ENCODE measurements at places on chromosomes 2 and 18.

- no peak for DNase-seq
Measured at GRCh38 chr2:102063487-102063911, 71.7 kb downstream of the IL1R2 start.

GRCh38 chr2:110807522-110807921, 75.1 kb downstream of the ACOXL start:
- DNase-seq = no peak

DNA sequence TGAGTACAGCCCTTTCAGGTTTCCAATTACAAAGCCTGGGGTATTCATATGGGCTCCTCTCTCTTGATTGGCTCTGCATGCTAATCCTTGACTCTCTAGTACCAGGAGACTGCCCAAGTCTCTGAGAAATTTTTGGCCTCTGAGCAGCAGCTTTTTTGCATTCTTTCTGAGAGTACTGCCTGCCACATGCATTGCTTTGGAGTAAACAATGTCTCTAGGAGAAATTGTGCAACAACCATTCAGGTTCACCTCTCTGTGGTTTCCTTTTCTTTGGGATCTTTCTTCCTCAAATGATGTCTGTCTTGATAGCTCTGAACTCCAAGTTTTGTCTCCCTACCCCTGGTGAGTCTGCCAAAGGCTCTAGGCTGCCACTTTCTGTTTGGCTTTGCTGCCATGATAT, 115.8 kb upstream of the SETBP1 start:
- no peak for DNase-seq

- peak; percentile 29 for DNase-seq
Measured at GRCh38 chr2:152189622-152190495, 14.3 kb upstream of the STAM2 start.

DNA sequence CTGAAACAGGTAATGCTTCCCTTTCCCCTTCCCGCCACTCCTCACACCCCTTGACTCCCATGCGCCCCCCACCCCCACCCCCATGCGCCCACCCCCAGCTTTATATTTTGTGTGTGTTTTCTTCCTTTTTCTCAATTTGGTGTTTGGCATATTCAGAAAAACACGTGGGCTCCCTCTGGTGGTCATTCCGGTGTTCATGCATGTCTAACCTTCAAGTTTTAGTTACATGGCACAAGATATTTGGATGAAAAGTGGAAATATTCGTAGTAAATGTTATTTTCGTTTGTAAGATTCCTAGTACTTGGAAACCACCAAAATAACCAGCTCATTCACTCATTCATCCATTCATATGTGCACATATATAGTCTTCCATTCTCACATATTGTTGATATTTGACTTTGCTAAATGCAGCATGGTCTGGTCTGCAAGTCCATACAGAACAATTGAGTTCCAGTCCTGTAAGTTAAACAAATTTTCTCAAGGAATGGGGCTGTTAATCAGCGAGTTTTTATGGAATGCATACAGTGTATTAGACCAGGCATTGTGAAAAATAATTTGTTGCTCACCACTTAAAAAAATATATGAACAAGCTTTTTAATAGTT, 143.6 kb upstream of the MAP3K20 start:
- DNase-seq = peak; percentile 51

DNA sequence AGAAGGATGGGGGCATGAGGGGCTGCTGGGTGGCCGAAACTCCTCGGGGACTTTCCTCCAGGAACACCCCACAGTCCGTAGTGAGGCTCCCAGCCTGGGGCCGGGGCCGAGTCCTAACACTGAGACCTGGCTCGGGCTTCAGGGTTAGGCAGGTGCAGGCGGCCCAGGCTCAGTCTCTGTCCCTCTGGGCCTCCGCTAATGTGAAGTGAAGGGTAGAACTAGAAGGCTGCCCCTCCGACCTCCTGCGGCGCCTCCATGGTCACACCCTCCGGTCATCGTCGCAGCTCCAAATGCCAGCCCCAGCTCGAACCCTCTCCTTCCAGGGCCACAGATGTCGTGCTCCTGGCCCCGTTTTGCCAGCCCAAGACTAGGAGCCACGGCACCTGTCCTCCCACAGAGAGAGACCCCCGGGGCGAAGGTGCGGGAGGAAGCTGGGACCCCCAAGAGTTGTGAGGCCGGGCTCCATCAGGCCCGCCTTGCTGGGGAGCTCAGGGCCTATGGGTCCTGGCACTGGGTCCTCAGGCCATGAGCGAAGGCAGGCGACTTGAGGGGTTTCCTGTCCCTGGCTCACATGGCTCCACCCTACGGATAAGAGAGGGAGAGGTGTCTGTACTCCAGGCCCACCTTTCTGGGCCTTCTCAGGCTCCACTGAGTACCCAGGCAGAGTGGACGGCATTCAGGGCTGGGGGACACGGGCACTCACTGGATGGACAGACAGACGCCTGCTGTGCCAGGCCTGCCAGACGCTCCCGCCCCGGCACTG, 797 bp downstream of the ANO7 start:
- no peak for DNase-seq

DNA sequence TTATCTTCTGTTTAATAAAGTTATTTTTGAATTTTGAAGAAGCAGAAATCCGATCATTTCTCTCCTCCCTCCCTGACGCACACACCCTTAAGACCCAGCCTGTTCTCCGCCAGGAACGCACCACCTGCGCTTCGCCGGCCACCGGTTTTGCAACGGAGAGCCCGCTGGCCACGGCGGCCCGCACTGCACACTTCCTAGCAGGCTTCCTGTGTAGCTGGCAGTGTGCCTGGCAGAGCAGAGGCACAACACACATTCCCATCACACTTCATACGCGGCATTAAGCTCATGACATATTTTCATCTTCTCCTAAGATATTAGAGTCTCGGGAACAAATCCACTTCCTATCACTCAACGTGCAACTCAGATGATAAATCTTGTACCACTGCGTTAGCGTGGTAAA, 148.0 kb downstream of the HDAC4 start:
- DNase-seq = no peak

- DNase-seq = no peak
Measured at GRCh38 chr2:53964987-53965687, 5.7 kb downstream of the PSME4 start.

- DNase-seq = no peak
Measured at GRCh38 chr18:59057969-59058368, 81.7 kb upstream of the SEC11C start.

DNA sequence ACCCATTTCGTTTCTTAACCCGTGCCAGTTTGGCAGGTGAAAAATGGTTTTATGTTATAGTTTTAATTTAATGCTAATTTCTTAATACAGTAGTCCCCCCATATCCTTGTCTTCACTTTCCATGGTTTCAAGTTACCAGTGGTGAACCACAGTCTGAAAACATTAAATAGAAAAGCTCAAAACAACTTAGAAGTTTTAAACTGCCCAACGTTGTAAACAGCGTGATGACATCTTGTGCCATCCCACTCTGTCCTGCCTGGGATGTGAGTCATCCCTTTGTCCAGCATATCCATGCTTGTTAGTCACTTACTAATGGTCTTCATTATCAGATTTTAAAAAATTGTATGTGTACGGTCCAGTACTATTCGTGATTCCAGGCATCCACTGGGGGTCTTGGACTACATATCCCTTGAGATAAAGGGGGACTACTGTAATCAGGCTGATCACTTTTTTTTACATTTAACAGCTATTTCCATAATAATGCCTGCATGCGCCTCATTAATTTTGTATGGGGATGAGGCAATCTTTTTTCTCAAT, 31.9 kb downstream of the SLC66A3 start:
- DNase-seq = no peak

DNA sequence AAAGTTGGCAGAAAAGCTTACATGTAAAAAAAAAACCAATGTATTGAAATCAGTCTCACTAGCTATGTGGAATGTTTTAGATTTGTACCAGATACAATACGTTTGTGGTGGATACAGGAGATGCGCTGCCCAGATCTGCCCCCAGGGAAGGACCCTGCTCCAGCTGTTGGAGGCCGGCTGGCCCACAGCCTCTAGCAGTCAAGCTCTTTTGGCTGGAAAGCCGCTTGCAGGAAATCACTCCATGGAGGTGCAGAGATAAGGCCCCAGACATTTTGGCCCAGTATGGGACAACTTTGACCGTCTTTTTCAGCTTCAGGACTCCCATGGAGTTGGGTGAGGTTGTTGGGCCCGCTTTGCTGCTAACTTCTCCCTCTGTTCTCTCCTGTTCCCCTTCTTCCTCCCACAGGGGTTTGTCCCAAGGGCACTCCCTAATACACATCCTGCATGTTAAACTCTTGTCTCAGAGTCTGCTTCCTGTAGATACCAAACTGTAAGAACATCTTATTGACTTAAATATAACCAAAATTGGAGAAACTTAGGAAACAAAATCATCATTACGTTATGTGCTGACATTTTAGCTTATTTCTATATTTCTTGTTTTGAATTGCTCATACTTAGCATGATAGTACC, 1.7 kb upstream of the QPCT start:
- DNase-seq = no peak

- DNase-seq = no peak
Measured at GRCh38 chr18:58402951-58403702, 225.8 kb downstream of the ALPK2 start.

GRCh38 chr18:27712066-27712465, 464.9 kb downstream of the CDH2 start:
- no peak for DNase-seq

GRCh38 chr2:212288308-212288707, 250.3 kb downstream of the ERBB4 start:
- no peak for DNase-seq

GRCh38 chr2:172564376-172564775, 8.5 kb downstream of the PDK1 start:
- DNase-seq = no peak

GRCh38 chr2:151672277-151672676, 62.0 kb downstream of the NEB start:
- no peak for DNase-seq

GRCh38 chr18:78664048-78664447, 315.6 kb upstream of the SALL3 start:
- DNase-seq = no peak

DNA sequence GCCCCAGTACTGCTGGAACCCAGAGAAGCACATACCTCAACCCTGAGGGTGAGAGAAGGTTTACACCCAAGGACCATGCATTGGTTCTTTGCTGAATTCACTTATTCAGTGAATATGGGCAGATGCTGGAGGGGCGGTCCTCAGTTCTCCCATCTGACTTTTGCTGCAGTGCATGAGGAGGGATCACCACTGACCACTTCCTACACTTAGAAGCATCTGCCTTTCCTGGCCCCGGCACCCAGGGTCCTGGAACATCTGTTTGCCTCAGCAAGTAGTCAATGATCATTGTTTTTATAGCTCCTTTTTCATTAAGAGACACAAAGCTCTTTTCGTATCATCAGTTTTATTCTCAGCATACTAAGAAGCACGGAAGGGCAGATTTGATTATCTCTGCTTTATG, 211.4 kb downstream of the SH3RF3 start:
- no peak for DNase-seq

DNA sequence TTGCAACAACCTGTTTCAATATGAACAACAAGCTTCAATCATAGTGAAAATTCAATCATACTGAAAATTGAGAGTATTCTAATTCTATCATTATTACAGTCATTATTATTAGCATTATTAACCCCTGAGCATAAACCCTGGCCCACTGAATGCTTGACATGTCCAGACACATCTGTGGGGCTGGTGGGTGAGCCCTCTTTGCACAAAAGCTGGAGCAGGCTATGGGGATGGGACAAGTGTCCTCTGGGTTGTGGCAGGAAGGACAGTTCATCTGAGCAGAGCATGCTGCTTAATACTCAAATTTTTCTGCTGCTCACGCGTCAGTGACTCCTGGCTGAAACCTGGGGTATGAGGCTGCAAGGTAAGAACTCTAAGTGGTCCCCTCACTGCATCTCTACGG, 451.1 kb upstream of the POU3F3 start:
- DNase-seq = no peak

GRCh38 chr2:223057569-223057968, 5.6 kb downstream of the KCNE4 start:
- no peak for DNase-seq

GRCh38 chr2:43135583-43135982, 90.8 kb downstream of the ZFP36L2 start:
- no peak for DNase-seq

DNA sequence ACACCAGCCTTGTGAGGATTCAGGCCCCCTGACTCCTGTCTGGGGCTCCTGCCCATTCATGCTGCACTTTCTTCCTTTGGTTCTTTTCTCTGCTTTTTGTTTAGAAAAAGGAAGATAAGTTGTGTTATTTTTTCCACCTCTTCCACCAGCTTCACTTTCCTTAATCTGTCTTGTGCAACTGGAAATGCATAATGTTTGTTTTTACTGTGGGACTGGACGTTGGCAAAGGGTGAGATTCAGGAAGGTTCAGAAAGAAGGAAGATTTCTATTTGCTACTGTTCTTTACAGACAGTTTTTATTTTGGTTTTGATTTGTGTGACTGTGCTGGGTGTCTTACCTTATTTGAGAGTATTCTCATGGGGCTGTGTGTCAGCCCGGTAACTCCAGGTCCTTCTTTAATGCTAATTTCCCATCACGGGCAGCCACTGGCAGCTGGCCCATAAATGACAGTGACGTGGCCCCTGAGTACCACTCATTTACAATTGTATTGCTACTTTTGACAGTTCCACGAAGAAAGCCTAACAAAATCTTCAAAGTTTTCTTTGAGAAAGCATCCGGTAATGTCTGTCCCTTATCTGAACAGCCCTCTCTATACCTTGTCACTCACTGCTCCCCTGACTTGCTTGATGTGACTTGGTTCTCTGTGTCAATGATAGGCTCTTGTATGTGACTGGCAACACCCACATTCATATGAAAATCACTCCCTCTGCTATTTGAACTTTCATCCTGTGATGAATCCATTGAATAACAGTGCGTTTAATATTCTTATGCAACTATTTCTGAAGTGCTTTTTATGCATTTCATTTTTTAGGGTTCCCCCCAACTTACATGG, 32.7 kb downstream of the RHBDD1 start:
- DNase-seq = no peak

DNA sequence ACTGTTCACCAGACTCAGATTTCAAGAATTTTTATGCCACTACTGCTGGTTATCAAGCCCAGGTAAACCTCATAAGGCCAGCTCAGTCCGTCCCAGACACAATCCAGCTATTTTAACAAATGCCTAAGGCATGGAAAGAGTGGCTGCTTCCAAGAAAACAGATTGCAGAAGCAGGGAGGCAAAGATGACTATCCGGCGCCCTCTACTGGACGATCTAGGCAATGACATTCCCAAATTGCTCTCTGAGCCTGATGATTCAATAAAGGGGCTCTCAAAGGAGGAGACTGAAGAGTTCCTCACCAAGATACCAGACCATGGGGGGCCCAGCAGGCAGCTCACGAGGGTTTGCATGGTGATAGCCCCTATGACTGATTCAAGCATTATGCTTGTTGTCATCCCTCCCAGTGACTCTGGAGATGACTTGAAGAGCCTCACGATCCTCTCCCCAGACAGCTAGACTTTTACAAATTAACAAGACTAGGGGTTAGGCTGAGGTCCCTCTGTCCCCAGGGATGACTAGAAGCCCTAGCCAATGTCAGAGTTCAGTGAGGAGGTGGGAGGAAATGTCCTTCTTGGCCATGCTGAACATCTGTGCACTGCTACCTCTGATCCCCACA, 25.0 kb downstream of the SERPINB8 start:
- DNase-seq = peak; percentile 27

- DNase-seq = no peak
Measured at GRCh38 chr2:123870881-123871276, 154.2 kb upstream of the CNTNAP5 start.

Measured in stimulated activated naive CD8-positive, alpha-beta T cell treated with anti-CD3 and anti-CD28 coated beads, Interleukin-15, amount 100 ng/mL, for 72 hours (primary cell).